NCI-H1694 (cell line): ENCODE measurements at places on chromosomes 2 and 18.

GRCh38 chr2:217611626-217612127, 391.1 kb downstream of the TNS1 start:
- no peak for DNase-seq

DNA sequence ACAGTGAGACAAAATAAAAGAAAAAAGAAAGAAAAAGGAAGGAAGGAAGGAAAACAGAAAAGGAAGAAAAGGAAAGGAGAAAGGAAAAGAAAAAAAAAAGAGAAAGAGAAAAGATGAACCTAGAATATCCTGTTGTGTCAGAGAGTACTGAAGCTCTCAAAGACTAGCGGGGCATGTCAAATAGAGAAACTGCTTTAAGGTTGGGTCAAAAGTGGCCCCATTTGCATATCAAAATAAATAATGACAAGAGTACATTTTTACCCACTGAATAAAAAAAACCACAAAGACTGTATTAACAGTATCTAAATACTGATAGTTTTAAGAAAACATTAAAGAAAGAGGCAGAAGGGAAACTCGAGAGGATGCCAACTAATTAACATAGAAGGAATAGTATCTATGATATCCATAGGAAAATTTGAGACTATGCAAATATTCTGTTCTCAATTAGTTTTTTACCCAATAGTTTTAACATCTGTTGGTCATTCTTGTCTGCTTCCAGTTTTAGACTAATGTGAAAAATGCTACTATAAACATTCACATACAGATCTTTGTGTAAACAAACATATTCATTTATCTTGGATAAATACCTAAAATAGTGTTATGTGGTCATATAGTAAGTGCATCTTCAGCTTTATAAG, 53.2 kb downstream of the SFXN5 start:
- no peak for DNase-seq

GRCh38 chr2:231525248-231526163, 4.7 kb downstream of the NMUR1 start:
- DNase-seq: no peak

DNA sequence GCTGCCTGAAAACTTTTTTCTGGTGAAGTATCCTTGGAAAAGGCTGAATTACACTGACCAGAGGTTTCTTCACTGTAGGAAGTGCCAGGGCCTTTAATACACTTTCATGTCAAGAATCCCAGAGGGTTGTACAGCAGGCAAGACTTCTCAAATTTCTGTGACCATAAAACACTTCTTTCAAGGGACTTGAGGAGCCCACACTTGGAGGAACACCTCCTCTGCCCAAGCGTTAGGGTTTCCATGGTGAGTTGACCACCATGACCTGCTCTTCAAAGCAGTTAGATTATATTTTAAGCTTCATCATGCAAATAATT, 12.9 kb upstream of the SALL3 start:
- no peak for DNase-seq

- DNase-seq: no peak
Observed at GRCh38 chr2:60565472-60565871, 12.0 kb upstream of the BCL11A start.

- no peak for DNase-seq
Observed at GRCh38 chr2:85485815-85486214, 53.2 kb upstream of the MAT2A start.

GRCh38 chr2:150141226-150142001, 346.1 kb downstream of the RND3 start:
- DNase-seq: no peak

DNA sequence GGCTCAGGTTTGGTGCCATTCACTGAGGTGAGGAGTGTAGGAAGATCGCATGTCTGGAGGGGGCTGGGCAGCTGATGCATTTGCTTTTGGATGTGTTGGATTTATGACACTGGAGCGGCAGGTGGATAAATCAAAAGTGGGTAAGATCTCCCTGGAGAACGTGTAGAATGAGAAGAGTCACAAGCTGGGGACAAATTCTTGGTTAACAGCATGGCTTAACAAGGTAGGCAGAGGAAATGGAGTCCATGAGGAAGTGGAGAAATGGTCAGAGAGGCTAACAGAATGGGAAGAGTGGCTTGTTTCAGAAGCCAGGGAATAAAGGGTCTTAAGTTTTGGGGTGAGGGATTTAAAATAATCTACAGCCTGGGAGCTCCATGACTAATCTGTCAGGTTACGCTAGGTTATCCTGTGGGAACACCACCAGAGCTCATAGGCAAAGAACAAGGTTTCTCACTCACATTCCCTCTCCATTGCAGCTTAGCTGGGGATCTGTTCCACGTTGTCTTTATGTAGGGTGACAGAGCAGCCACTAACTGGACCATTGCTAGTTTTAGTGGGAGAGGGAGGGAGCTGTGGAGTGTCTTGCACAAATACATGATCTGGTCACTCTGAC, 12.8 kb downstream of the TSN start:
- no peak for DNase-seq

DNA sequence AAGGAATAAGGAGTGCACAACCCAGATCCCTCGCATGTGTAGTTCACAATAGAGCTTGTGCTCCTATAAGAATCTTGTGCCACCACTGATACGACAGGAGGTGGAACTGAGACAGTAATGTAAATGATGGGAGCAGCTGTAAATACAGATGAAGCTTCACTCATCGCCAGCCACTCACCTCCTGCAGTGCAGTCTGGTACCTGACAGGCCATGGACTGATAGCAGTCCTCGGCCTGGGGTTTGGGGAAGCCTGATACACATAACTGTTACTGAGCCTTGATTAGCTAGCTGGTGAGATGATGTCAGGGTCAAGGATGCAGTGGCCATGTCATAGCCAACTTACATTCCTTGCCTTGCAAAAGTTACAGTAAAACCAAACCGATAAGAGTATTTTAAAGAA, 376.6 kb downstream of the NBAS start:
- no peak for DNase-seq

- no peak for DNase-seq
Observed at GRCh38 chr2:63048367-63049171, 2.1 kb upstream of the OTX1 start.

- DNase-seq: no peak
Observed at GRCh38 chr2:150552041-150552820, 64.8 kb upstream of the RND3 start.

GRCh38 chr2:58571181-58571852, 330.2 kb upstream of the FANCL start:
- DNase-seq: peak; percentile 56

DNA sequence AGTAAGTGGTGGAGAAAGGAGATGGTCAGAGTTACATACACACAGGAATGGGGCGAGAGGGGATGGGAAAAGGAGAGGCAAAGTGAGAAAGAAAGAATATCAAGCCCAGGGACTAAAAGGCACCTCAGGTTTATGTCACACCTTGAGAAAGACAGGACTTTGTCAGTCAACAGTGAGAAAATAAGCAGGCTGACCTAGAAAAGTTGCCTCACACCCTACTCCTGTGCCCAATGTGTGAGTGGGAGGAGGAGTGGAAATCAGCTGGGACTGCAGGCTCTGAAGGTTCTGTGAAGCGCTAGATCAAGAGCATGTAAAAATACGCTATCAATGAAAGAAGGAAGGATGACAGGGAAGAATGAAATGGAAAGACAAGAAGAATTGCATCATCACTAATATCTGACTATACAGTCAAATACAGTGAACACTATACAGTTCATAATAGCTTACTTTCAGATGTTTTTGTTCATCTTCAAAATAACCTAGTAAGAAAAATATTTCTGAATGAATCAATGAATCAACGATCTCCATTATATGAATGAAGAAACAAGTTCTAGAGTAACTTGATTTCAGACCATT, 10.7 kb downstream of the VPS54 start:
- DNase-seq: no peak

GRCh38 chr2:12391116-12391515, 325.6 kb upstream of the TRIB2 start:
- no peak for DNase-seq

DNA sequence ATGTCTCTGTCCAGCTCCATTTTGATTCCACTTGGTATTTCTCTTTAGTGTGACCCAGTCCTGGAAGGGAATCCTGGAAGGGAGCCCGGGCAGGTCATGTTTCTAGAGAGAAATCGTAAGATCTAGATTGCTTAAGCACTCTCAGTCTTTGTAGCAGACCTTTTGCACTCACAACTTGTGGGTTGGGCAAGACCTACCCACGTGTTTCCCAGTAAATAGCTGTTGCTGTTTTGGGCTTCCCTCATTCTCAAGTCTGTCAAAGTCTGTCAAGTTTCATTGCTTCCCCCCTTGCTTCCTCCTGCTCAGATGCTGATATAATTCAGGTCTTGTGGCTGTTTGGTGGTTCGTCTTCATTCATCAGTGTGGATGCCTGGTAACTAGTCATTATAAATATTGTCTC, 17.4 kb upstream of the NEMP2 start:
- DNase-seq: no peak

DNA sequence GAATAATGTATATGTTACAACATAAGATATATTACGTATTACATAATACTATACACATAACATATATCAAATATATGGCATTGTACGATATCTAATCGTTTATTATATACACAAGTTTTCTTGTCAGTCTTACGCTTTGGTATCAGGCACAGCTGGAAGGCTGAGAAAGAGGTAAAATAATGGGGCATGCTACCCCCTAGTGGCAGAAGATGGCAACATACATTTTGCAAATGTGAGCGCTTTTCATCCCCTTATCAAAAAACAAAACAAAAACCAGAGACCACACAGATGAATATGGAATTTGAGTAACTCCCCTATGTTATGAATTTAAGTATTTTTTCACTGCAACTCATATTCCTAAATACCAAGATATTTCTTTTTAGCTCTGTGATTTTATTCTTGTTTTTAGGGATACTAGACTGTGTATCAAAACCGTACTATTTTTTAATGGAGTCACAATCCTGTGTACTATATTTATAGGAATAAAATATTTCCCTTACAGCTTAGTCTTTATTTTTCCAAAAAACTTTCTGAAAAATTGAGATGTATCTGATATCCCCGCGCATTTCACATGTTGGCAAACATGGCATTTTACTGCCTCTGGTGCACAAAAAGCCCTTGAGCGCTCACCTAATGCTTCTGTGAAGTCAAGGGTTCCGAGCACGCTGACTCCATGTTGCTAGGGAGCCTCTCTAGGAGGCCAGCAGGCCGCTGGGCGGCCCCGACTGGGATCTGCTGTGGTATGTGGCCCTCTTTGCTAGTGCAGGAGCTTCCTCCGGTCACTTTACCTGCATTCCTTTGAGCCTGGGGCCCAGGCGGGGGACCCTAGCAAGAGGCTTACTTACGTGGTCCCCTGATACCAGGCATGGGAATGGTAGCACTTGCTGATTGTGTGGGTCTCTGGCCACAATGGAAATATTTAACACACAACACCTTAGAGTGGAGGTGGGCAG, 62.5 kb downstream of the SLC4A3 start:
- peak; percentile 44 for DNase-seq

GRCh38 chr2:225889452-225889851, 489.9 kb downstream of the NYAP2 start:
- peak; percentile 25 for DNase-seq

GRCh38 chr2:8993196-8993901, 10.1 kb downstream of the MBOAT2 start:
- no peak for DNase-seq

- DNase-seq: no peak
Observed at GRCh38 chr2:204791230-204791629, 246.0 kb downstream of the PARD3B start.

DNA sequence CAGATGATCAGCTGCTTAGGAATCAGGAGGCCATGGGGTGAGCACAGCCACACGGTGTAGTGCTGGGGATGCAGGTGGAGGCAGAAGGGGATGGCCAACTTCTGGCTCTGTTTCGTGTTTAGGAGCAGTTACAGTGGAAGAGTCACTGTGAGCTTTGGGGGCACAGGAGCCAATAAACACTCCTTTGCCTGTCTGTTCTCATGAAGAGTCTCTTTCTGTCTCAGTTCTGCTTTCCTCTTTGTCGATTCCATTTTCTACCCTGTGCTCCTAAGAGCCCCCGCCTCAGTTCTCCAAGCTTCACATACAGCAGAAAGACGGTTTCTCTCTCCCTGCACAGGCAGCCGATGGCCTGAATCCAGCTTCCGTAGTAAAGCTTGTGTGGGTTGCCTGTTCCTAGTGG, 21.0 kb upstream of the RRM2 start:
- no peak for DNase-seq

DNA sequence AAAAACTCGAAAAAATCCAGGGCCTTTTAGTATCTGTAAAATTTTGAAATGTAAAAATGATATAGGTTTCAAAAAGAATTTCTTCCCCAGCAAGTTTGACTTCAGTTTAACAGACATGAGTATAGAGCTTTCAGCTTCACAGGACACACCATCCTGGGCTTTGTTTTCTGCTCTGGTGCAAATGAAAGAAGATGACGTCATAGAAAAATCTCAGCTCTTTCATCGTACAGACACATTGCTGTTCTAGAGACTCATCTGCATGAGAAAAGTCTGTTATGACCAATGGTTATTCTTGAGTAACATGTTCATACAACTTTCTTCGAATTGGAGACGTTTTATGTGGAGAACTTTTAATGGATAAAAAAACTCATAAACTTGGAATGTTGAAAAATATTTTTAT, 111.7 kb upstream of the DYNAP start:
- no peak for DNase-seq

DNA sequence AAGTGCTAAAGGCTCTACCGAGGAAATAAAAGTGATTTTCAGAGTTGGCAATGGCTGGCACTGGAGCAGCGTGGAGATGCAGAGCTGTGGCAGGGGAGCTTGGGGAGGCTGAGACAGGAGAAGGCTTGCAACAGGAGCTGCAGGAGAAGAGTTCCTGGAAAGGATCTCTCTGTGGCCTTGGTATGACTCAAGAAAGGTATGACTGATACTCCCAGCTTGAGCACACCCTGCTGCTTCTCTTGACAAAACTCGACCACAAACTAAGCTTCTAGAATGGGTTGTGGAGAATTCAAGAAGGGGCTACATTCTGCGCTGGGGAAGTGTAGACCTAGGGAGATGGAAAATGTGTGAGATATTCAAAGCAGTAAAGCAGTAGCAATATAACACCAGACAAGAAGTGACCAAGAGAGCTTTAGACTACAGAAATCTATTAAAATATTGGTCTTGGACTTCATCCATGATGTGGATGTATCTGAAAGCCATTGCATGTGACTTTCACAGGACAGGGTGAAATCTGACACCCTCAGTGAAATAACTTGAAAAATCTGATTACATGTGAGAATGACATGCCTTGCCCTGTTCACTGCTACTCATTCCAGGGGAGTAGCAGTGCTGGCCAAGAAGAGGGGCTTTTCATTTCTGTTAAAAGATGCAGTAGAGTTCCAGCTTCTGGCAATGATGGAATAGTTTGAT, 41.5 kb downstream of the SUCLG1 start:
- no peak for DNase-seq
